Ureter (tissue), 1 donor: ENCODE measurements at places on chromosomes 2 and 18.

GRCh38 chr2:7722212-7722910 lies 805.1 kb downstream of the RNF144A start:
- no peak for DNase-seq

GRCh38 chr2:133255360-133255759 lies 312.9 kb downstream of the NCKAP5 start:
- no peak for DNase-seq

DNA sequence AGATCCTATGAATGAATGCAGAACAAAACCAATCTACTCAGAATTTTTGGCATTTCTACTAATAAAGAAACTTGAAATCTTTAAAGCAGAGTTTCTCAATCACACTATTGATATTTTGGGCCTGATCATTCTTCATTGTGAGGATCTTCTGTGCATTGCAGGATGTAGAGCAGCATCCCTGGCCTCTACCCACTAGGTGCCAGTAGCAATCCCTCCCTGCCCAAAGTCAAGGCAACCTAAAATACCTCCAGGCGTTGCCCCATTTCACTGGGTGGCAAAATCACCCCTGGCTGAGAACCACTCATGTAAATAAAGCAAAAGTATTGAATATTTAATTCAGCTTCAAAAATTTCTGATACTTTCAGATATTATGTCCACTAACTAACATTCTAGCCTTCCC lies 213.0 kb downstream of the SP3 start:
- DNase-seq, result no peak

DNA sequence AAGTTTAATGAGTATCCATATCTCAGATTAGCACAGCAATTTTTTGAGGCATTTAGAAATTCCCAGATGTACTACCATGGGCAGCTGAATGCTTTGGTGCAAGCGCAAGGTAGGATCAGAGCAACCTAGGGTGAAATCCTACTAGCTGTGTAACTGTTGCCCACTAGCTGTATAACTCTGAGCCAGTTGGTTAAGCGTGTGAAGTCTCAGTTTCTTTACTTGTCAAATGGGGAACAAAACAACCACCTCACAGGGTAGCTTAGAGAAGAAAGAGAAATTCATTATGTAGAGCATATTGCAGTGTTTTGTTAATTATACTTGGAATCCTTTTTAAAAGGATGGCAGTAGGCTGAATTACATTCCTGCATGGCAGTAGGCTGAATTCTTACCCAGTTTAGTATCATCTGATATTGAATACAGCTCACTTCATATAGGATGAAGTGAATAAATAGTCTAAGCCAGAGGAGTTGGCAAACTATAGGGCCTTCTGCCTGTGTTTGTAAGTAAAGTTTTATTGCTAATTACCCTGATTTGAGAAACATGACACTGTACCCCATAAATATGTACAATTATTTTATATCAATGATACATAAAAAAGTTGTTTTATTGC lies 180.7 kb downstream of the PLCL1 start:
- DNase-seq, result no peak

DNA sequence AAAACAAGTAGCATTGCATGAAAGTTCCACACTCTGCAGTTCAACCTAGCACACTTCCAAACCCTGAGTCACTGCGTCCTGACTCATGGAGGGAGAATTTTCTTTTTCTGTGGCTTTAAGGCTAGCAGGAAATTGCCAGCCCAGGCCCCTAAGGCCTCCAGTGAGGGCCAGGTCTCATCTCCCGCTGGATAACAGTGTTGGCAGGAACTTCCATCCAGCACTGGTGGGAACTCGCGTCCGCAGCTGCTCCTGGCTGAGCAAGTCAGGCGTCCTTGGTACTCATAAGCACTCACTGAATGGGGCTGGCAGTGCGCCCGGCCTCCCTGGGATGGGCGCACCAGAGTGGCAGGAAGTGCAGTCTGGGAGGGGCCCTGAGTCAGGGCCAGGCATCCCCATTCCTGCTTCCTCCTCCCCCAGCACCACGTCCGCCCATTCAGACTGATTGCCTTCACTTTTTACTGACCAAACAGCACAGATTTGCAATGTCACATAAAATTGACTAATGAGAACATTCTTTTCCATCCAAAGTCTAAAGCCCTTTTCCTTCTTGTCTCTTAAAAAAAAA lies 14.3 kb downstream of the MALL start:
- peak; percentile 93 for DNase-seq

GRCh38 chr2:132814651-132815050 lies 144.6 kb upstream of the LYPD1 start:
- DNase-seq, result no peak

DNA sequence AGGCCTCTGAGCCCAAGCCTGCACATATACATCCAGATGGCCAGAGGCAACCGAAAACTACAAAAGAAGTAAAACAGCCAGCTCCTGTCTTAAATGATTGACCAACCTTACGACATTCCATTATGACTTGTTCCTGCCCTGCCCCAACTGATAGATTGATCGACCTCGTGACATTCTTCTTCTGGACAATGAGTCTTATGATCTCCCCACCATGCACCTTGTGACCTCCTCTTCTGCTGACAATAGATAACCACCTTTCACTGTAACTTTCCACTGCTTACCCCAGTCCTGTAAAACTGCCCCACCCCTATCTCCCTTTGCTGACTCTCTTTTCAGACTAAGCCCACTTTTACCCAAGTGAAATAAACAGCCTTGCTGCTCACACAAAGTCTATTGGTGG lies 670.0 kb upstream of the PKDCC start:
- DNase-seq, result no peak

DNA sequence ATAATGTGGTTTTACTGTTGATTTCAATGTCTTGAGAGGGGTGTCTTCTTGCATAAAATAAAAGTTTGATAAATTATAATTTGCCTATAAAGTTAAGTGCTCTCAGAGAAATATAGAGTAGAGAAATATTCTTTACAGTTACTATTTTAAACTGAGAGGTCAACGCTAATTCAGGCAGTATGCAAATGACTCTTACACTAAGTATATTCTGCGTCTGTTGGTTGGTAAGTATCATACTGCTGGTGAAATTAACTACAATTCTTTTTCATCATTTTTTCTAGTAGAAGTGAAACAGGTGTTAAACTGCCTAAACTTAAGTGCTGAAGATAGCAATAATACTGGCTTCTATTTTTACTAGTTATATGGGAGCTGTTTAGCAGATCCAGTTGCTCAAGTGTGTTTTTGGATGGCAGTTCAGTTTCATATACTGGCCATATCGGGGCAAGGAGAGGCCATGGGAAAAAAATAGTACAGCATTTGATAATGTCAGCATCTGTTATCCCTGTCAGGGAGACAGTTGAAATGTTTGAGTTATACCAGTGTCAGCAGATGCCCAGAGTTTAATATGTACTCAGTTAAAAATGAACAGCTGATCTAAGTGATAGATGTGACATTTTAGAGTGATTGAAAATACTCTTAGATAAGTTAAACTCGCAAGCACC lies 86.2 kb downstream of the MIB1 start:
- no peak for DNase-seq

GRCh38 chr2:141437521-141437920 lies 693.3 kb downstream of the LRP1B start:
- DNase-seq, result no peak

DNA sequence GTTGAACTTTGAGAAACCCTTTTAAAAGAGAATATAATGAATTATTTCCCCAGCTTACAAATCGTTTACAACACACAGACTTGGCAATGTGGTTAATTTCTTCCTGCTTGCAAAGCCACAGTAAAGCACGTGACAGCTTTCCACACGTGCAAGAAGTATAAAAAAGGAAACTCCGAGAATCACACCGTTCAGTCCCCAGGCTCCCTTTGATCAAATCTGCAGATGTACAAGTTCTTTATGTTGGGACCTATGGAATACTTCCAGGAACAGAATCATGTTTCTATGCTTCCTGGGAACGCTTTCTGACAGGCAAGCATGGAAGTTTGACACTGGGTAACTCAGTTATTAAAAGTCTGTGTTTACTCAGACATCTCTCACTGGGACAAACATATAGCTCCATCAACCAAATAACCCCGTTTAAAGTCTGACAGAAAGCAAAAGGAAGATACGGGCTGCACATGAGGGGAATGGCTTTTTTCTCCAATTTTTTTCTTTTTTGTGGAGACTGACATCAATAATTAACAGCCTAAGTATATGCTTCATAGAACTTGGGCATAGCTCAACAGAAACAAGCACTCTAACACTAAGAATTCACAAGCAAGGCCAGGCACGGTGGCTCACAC lies 134.8 kb downstream of the EIPR1 start:
- no peak for DNase-seq

- peak; percentile 83 for DNase-seq
Observed at GRCh38 chr2:219289537-219290361, 10.6 kb downstream of the DNAJB2 start.

DNA sequence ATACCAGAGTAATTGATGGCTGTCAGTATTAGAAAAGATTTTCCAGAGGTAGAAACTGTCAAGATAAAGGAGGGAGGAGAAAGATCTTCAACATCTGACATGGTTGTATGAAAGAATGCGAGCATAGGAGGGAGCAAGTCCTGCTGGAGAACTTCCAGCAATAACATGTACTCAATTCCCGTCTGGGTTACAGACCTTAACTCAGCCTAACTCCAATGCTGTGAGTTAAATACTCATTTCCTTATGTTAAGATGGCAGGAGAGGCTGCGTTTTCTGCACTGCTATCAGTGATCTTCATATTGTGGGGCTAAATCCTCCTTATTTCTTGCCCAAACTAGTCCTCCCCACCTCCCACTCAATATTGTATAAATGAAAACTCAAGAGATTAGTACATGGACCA lies 6.7 kb upstream of the CERS6 start:
- no peak for DNase-seq

DNA sequence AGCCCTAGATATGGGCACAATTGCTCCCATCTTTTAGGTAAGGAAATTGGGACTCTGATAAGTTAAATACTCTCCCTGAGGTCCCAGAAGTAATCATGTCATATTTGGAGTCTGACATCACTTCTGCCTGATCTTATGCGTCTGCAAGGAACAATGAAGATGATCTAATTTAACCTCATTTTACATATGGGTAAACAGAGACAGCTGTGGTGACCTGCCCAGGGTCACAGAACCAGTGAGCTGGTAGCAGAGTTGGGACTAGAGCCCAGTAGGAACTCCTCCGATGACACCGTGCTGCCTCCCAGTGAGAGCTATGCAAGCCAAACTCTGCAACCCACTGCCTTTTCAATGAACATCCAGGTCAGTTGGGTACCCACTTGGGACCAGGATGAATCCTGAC lies 17.8 kb downstream of the CTAGE1 start:
- DNase-seq, result no peak

GRCh38 chr2:47686018-47686417 lies 96.9 kb upstream of the MSH6 start:
- no peak for DNase-seq

- DNase-seq, result no peak
Observed at GRCh38 chr2:174003720-174004695, 38.8 kb upstream of the SP3 start.

- DNase-seq, result no peak
Observed at GRCh38 chr18:2971741-2972552, 41.0 kb downstream of the LPIN2 start.

DNA sequence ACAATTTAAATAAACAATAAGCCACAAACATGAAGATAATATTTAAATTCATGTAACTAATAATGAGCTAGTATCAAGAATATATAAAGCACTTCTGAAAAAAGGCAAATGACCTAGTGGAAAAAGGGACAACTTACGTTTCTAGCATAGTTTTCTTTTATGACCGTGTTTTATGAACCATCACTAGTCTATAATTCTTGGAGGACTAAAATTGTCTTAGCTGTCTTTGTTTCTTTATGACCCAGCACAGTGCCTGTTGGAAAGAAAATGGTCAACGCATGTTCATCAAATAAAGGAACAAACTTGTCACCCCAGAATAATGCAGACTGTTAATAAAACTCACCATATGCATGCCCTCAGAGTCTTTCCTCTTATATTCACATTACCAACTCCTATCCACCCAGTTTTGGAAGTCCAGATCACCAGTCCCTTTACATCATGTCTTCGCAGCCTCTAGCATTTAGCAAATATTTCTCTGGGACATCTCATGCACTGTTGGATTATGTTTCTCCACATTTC lies 57.4 kb upstream of the GRB14 start:
- DNase-seq, result no peak

DNA sequence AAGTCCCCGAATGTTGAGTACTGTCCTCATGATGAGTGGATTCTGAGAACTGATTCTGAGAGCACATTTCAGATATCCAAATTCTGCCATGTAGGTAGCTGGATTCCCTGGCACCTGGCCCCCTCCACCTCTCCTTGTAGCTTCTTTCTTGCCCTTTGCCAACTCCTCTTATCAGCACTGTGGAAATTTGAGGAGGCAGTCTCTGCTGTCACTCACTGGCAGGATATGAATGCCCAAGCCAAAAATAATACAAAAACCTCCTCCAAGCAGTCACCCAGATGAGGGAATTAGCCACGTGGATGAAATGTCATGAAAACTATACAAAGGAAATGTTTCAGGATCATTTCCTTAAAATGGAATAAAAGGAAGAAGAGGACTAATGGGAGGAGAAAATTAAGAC lies 276.8 kb downstream of the SETBP1 start:
- DNase-seq, result no peak

DNA sequence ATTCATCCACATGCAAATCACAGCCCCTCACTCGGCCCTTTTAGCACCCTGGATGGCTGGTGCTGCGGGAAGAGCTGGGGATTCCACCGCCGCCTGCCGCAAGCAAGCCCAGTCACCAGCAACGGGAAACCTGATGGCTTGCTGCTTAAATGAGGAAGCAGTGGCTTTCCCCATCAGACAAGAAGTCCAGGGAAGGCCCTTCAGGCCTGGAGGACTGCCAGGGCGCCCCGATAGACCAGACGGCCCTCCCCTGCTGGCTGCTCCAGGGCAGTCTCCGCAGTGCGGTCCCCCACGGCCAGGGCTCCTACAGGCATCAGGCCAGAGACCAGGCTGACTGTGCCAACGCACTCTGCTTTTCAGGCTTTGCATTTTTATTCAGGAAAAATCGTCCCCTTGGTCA lies 439.1 kb downstream of the EIPR1 start:
- DNase-seq, result no peak

GRCh38 chr2:26758790-26759321 lies 5.2 kb upstream of the SLC35F6 start:
- DNase-seq, result no peak

DNA sequence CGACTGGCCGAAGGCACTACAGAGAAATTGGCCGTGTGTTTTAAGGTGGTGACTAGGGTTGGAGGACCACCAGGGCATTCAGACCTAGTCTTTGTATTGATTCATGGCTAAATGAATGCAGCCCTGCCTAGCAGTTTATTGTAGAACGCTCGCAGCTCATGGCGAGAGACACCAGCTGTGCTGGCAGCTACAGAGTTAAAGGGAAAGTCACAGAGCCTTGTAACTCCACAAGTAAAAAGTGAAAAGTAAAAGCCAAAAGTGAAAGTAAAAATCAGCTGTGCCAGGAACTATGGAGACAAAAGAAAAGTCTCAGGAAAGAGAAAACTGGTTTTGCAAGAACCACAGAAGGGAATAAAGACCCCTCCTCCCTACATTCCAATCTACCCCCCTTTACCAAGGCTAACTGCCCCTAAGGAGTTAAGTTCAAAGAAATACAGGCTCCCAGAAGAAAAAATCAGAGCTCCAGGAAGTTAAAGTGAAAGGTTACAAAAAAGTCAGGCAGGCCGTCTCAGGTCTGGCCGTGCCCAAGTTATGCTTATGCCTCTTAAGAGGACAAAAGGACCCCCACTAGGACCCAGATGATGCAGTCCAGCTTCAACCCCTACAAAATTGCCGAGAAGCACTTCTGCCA lies 46.4 kb upstream of the SELENOI start:
- peak; percentile 61 for DNase-seq

- no peak for DNase-seq
Observed at GRCh38 chr18:11175266-11175979, 26.1 kb upstream of the PIEZO2 start.
